HCT116 (cell line): ENCODE measurements at places on chromosomes 4 and X. TPM values are rescaled to one million over a fixed set of nuclear protein-coding genes. Genes with fewer than 3 reads are reported as not detected.

- DNase-seq = no peak
- H3K4me1 ChIP-seq = no peaks in the 10 kb centered on the region
- no peak overlapping the region for H3K27ac ChIP-seq
Measured at GRCh38 chr4:140047017-140047640, 106.9 kb downstream of the MAML3 start.

DNA sequence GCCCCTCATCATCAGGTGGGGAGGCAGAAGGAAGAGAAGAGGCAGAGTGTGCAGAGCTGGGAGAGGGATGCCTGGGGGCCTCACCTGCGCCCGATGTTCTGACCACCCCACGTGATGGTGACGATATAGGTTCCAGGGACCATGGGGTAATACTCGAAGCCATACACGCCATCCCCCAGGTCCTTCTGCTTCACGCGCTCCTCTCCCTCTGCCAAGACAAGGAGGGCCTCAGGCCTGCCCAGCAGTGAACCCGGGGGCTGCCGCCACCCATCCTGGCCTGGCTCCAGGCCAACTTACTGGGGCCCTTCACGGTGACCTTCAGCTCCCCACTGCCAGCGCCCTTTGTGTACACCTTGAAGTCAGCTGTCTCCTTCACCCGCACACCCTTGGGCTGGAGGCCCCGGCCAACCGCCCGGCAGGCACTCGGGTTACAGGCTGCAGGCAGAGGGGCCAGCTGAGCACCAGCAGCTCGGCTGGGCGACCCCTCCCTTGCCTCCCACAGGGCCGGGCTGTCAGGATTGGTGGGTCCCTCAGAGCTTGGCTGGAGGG, 9.3 kb downstream of the FLNA start:
- no peak overlapping the region for H3K4me3 ChIP-seq
- H3K27ac ChIP-seq = no peak overlapping the region
- no peaks in the 10 kb centered on the region for H3K27me3 ChIP-seq

RNF212 gene
- total RNA-seq = not detected

GRCh38 chr4:90857081-90857820, 730.1 kb downstream of the CCSER1 start:
- DNase-seq = no peak
- H3K4me1 ChIP-seq = no peaks in the 10 kb centered on the region
- H3K36me3 ChIP-seq = no peaks in the 10 kb centered on the region
- H3K4me3 ChIP-seq = no peak overlapping the region
- H3K27ac ChIP-seq = no peak overlapping the region

SPANXN4 gene
- total RNA-seq = not detected

DNA sequence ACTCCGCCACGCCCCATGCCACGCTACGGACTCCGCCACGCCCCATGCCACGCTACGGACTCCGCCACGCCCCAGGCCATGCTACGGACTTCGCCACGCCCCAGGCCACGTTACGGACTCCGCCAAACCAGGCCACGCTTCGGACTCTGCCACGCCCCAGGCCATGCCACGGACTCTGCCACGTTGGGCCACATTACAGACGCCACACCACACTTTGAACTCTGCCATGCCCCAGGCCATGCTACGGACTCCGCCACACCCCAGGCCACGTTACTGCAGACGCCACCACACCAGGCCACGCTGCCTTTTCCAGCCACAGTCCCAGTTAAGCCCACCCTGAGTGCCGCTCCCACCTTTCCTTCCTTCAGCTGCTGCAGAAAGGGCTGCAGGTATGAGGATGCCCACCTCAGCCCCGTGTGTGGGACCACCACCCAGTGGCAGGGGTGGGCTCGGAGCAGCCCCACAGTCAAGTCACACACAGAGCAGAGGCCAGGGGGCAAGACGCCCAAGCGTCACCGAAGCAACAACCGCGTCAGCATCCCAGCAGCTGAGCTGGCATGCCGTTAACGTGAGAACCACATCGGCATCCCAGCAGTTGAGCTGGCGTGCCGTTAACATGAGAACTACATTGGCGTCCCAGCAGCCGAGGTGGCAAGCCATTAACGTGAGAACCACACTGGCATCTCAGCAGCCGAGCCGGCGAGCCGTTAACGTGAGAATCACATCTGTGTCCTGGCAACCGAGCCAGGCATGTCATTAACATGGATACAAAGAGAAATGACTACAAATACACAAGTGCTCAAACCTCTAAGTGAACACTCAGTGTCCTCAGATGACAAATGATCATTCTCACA, 26.4 kb downstream of the GAK start:
- H3K27me3 ChIP-seq = no peaks in the 10 kb centered on the region
- no peaks in the 10 kb centered on the region for H3K4me1 ChIP-seq
- H3K27ac ChIP-seq = peak overlapping the region; percentile 29; the same call in 1 of the 2 replicates
- no peaks in the 10 kb centered on the region; the same call in 1 of the 2 replicates for H3K36me3 ChIP-seq
- H3K4me3 ChIP-seq = no peak overlapping the region
- DNase-seq = no peak

- DNase-seq = no peak
- no peak overlapping the region for H3K27ac ChIP-seq
- H3K4me3 ChIP-seq = no peak overlapping the region
- H3K4me1 ChIP-seq = no peaks in the 10 kb centered on the region
- H3K36me3 ChIP-seq = no peaks in the 10 kb centered on the region
- no peaks in the 10 kb centered on the region for H3K27me3 ChIP-seq
Measured at GRCh38 chr4:8000721-8001491, 61.2 kb upstream of the AFAP1 start.

- no peaks in the 10 kb centered on the region for H3K4me1 ChIP-seq
- no peak for DNase-seq
- no peak overlapping the region for H3K27ac ChIP-seq
- H3K4me3 ChIP-seq = no peak overlapping the region
- no peaks in the 10 kb centered on the region for H3K36me3 ChIP-seq
Measured at GRCh38 chr4:176979416-176979815, 186.7 kb upstream of the VEGFC start.

GC gene
- total RNA-seq = 1.8 TPM

DNA sequence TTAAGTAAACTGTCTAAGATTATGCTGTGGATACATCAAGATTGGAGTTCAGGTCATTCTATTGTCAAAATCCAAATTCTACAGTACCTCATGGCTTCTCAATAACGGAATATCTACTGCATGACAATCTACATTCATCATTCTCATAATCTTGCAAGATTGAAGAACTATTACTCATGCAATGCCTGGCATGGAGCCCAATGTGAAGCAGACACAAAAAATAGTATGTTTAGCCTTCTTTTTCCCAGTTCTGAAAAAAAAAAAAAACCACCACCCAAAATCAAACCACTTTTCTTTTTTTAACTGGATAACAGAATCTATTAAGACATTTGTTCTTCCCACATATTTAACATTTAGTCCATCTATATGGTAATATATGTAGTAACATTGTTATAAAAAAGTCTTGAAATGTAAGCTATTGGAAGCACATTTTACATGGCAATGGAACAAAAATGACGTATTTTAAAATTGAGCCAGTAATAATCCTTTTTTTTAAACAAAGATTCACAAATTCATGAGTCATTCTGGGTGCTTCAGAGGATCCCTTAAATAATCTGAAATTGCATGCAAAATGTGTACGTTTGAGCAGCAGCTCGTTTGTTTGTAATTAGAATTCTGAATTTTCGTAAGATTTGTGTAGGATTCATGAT, 232.2 kb upstream of the FMR1 start:
- no peaks in the 10 kb centered on the region for H3K4me1 ChIP-seq
- H3K27ac ChIP-seq = no peak overlapping the region
- DNase-seq = no peak
- H3K27me3 ChIP-seq = no peaks in the 10 kb centered on the region
- H3K4me3 ChIP-seq = no peak overlapping the region

PPP4R3C gene
- not detected for total RNA-seq
